Lung microvascular endothelial cell (primary cell): ENCODE measurements at places on chromosomes 13 and 19.
A peak's percentile ranks its signal among the peaks of the same experiment; 100 is the strongest.

DNA sequence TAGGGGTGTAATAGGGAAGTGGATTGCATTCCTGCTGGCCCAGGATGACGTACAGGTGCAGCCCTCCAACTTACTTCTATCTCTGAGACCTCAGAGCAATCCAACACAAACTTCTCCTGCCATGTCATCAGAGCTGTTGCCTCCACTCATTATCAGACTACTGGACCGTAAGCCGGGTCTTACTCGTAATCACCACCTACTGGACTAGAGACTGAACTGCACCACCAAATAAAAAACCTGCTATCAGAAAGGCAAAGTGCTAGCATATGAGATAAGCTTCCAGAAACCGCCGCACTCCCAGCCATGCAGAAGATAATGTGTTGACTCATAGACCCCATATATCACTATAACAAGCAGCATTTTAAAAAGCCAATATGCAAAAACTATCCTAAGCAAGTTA, 102.0 kb downstream of the SLITRK1 start:
- DNase-seq: no peak

- DNase-seq: no peak
Observed at GRCh38 chr19:35109395-35110112, 6.1 kb upstream of the FXYD3 start.

- no peak for DNase-seq
Observed at GRCh38 chr13:69681722-69682121, 425.9 kb upstream of the ATXN8OS start.

- DNase-seq: peak; percentile 62
Observed at GRCh38 chr13:44792096-44792495, 197.2 kb downstream of the NUFIP1 start.

GRCh38 chr19:49335784-49336481, 727 bp downstream of the CD37 start:
- DNase-seq: no peak

GRCh38 chr13:91184244-91184926, 163.1 kb upstream of the MIR17HG start:
- DNase-seq: no peak

DNA sequence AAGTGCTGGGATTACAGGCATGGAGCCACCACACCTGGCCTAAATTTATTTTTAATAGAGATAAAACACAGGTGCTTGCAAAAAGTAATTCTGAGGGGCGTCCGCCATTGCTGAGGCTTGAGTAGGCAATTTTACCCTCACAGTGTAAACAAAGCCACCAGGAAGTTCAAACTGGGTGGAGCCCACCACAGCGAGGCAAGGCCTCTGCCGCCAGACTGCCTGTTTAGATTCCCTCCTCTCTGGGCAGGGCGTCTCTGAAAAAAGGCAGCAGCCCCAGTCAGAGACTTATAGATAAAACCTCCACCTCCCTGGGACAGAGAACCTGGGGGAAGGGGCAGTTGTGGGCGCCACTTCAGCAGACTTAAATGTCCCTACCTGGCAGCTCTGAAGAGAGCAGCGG, 50.7 kb downstream of the B3GLCT start:
- DNase-seq: no peak
